ENCODE measurements at places on chromosomes 3 and 15.

DNA sequence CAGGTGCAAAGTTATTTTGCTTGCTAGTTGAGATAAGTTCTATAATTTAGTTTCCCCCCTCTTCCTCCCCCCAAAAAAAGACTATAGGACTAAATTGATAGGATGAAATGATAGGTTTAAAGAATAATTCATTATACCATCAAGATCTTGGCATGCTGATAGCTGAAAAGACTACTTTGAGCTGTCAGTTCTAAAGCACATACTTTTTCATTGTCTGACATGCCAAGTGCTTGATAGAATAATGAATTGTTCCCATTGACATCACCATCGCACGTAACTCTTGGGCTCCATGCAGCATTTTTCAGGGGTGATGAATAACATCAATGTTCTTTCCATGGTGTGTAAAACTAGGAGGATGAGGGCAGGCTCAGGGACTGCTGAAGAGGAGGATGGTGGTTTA lies 32.3 kb upstream of the TAFA4 start:
- DNase-seq = no peak

DNA sequence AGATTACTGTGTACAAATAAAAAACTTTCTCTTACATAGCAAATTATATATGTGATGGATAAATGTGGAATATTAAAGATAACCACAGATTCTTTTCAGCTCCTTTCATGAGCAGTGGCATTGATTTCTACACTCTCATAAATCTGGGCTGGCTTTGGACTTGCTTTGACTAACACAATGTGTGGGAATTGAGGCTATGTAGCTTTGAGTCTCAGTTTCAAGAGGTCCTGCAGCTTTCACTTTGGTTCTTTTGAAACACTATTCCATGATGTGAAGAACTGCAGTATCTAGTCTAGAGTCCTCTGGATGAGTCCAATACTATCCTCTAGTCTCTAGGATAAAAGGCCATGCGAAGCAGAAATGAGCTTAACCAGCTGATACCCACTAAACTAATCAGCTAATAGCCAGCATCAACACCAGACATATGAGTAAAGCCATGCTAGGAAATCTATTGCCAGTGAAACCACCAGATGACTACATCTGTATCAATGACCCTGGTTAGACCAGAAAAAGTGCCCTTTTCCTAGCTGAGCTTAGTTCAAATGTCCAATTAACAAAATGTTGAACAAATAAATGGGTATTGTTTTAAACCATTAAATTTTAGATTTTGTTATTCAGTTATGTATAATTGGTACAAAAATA lies 274.9 kb upstream of the ZPLD1 start:
- no peak for DNase-seq

GRCh38 chr3:183584246-183584913 lies 28.9 kb upstream of the KLHL6 start:
- DNase-seq = no peak

- no peak for DNase-seq
These were observed 20.8 kb downstream of the SELENOT start for GRCh38 chr3:150623945-150624344.
